ENCODE measurements at places on chromosomes 5 and 9.
A peak's percentile ranks its signal among the peaks of the same experiment; 100 is the strongest.

DNA sequence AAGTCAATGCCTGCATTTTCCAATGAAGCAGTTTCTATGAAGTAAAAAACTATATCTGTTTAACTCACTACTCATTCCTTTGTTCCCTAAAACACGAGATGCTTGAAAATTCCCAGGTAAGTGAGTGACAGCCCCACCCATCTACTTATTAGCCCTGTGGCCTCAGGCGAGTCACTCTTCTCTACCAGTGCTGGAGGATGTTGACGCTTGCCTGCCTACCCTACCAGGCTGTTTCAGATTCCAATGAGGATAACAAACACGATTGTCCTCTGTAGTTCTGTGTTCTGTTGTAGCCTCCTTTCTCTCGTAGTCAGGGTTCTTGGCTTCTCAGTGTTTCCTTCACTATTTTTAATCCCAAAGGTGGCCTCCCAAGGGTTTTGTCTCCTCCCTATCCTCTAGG, 388.8 kb downstream of the KDM4C start:
- DNase-seq = no peak

- DNase-seq = no peak
These were observed 54.7 kb downstream of the BARX1 start for GRCh38 chr9:93900436-93900819.

- no peak for DNase-seq
These were observed 175.4 kb upstream of the ACTBL2 start for GRCh38 chr5:57658018-57658417.

DNA sequence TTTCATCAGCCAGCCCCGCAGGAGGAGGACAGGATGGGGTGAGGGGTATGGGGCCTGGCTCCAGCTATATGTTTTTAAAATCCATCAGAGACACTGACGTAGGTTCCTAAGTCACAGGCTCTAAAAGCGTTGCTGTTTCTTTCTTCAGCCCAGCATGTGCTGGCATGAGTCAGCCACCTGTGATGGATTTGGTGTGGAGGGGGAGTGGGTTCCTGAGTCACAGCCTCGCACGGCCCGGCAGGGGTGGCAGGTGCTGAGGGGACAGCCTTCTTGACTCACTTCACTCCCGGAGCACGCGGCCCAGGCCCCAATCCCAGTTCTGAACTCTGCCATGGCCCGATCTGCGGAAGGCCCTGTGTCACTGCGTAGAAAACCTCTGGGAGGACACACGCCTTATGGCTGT, 38.8 kb upstream of the RPL26L1 start:
- DNase-seq = no peak

DNA sequence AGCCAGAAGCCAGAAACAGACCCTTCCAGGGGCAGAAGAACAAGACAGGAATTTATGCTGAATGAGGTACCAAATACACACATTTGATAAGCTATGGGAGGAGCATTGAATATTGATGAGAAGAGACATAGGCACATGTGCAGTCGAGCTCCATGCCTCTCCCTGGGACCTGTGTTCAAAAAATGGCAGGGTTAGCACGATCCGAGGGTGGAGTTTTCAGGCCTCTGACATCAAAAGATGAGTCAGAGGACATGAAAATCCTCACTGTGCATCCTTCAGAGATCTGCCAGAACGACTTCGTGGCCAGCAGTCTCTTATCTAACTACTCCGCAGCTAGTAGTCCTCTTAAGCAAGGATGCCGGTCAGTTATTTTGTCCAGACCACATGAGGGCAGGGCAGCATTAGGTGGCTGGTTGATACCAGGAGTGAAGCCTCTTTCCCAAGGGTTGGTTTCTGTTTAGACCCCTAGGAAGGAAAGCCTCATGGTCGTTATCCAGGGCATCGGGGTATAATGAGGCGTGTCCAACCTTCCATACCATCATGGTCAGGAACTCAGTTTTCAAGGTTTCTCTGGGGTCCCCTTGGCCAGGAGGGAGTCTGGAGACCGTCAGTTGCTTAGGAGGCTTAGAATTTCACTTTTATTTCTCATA, 11.6 kb upstream of the CMBL start:
- DNase-seq = no peak

DNA sequence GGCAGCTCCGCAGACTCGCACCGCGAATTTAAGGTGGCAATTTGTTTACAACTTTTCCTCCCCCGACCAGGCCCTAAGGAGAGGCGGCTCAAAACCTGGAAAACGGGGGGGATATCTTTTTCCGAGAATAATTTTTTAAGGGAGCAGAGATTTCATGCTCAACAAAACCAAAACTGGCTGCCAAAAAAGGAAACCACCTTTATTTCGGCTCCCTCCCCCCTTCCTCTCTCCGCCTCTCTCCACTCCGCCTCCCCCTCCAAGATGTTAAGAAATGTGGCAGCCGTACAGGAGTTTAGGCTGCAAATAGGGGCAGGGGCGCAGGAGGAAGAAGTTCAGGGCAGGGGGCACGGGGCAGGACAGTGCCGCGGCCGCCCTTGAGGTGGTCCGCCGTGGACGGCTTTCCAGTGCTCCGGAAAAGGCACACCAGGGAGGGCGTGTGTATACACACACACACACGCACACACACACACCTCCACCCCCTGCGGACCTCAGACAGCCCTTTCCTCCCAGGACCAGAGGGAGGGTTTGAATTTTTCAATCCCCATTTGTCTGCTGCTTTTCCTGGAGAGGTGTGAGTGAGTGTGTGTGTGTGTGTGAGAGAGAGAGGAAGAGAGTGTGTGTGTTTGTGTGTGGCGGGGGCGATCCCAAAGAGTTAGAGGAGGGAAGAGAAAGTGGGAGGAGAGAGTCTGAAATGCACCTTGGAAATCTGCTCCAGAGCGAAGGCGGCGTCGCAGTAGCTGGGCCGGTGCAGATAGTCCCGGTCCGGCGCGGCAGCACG, 9.1 kb downstream of the PTCH1 start:
- DNase-seq = no peak

GRCh38 chr5:155522540-155522939, 509.0 kb downstream of the KIF4B start:
- DNase-seq = peak; percentile 1

DNA sequence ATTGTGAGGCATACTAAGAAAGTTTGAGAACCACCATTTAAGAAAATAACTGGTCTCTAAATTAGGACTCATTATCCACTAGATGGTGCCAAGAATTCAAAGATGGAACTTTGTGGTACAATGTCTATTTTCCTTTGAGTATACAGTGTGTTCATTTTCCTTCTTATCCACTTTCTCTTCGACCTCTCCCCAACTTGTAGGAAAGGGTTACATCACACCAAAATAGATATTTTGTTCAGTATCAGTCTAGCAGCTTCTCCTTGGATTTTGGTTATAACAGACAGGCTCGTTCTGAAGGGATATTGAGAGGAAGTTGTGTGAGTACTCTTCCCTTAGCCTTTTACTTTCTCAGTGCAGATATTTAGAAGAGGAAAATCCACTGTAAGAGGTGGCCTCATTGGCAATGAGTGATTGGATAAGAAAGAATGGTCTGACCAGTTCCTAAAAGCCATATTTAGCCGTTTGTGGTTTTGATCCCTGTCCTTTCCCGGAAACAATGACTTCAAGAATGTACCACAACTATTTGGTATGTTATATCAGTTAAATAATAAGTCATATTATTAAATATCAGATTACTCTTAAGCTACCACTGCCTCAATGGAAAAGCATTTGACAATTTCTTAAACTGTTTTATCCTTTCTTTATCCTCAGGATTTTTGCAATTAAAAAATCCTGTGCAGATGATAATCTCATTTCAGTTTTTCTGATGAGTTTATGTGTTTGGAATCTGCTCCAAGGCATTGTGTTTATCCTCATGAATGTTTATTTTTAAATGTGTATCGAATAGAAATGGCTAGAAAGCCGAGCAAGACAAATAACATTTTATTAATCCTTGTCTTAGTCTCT, 69.0 kb upstream of the GRAMD2B start:
- DNase-seq = no peak

DNA sequence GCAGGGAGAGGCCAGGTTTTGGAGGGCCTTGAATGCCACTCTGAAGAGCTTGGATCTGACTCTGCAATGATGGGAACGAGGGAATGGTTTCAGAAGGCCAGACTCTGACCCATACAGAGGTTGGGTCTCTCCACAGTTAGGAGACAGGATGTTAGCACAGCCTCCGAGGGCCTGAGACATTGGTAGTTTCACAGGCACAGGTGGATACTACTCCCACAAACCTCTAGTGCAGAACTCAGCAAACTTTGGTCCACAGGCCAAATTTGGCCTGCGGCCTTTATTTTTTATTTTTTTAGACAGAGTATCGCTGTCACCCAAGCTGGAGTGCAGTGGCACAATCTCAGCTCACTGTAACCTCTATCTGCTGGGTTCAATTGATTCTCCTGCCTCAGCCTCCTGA, 2.9 kb downstream of the GNPDA1 start:
- no peak for DNase-seq

DNA sequence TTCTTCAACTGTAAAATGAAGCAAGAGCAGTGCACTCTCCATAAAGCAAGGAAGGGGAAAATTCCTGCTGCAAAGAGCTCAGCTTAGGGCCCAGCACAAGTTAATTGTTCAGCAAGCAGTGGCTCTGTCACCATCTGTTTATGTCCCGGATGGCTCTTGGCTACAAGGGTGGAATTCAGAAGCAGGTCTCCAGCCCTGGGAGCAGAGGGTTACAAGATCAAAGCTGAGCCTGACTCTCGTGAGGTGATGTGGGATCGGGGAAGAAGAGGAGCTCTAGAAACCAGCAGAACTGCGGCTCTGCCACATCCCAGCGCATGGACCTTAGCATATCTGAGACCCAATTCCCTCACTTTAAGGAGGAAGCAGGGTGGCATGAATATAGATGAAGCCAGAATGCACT, 25.2 kb upstream of the OLFM1 start:
- DNase-seq = no peak

DNA sequence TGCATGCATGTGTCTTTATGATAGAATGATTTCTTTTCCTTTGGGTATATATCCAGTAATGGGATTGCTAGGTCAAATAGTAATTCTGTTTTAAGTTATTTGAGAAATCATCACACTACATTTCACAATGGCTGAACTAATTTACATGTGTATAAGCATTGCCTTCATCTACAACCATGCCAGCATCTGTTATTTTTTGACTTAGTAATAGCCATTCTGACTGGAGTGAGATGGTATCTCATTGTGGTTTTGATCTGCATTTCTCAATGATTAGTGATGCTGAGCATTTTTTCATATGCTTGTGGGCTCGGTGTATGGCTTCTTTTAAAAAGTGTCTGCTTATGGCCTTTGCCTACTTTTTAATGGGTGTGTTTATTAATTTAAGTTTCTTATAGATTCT, 102.3 kb upstream of the CCDC112 start:
- no peak for DNase-seq

GRCh38 chr9:117835798-117836197, 131.6 kb downstream of the TLR4 start:
- DNase-seq = no peak

- no peak for DNase-seq
These were observed 52.2 kb downstream of the MTAP start for GRCh38 chr9:21854594-21854993.

GRCh38 chr5:135085936-135086725, 52.1 kb upstream of the PITX1 start:
- DNase-seq = no peak

GRCh38 chr5:133049726-133050048, 2.1 kb upstream of the HSPA4 start:
- DNase-seq = no peak

DNA sequence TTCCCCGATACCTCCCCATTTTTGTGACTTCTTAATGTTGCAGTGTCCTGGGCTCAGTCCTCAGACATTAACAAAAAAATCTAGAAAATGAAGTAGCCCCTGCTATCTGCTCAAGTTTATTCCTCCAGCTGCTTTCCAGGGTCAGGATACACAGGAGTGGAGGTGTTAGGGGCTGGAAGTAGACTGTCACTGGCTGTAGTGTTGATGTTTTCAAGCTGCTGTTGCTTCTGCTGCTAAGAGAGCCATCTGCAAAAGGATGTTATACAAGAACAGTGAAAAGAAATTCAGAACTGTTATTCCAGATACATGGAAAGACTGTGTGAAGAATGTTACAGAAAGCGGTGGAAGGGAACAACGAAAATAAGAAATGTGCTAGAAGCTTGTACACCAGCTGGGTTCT, 10.7 kb downstream of the CD14 start:
- no peak for DNase-seq

DNA sequence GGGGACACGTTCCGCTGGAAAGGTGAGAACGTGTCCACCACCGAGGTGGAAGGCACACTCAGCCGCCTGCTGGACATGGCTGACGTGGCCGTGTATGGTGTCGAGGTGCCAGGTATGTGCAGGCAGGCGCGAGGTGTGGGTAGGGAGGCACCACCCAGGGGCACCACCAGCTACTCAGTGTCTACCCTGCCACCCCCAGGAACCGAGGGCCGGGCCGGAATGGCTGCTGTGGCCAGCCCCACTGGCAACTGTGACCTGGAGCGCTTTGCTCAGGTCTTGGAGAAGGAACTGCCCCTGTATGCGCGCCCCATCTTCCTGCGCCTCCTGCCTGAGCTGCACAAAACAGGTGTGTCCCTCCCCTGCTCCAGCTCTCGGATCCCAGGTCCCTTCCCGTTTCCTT, 15.1 kb downstream of the SLC27A4 start:
- no peak for DNase-seq

Measured in NCI-H1092 (cell line).